Activated T-cell treated with anti-CD3 and anti-CD28 coated beads for 24 hours (primary cell): ENCODE measurements at places on chromosomes 1 and 21.

DNA sequence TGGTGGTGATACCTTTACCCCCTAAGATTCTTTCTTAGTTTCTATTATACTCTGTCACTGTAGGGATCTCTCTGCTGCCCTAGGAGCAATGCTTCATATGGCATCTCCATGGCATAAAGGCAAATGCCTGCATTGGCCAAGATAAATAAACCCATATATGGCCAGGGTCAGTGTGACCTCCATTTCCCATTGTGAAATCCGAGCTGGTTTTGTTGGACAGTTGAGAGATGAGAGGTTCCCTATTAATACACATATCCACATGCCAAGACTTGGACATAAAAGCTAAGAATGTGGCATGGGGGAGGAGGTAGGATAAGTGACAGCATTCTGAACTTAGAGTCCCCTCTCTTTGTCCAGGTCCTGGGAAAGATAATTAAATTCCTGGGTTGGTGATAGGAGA, 1.4 kb downstream of the TPM3 start:
- no peak for DNase-seq

- DNase-seq = no peak
Measured at GRCh38 chr1:94783342-94784189, 36.6 kb upstream of the SLC44A3 start.

DNA sequence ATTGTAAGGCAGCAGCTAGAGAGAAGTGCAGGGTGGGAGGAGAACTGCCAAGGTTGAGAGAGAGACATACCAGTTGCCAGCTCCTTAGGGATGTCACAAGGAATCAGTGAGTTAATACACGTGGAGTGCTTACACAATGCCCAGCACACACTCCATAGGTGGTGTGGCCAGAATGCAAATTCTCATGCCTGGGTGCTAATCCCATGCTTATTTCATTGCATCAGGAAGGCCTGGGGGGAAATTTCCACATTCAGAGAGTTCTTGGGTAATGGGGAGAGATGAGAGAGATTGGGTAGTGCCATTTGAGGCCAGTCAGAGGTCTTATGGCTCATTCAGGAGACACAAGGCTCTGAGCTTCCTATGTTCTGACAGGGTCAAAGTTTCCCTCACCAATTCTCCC, 38.7 kb downstream of the GJA5 start:
- no peak for DNase-seq

DNA sequence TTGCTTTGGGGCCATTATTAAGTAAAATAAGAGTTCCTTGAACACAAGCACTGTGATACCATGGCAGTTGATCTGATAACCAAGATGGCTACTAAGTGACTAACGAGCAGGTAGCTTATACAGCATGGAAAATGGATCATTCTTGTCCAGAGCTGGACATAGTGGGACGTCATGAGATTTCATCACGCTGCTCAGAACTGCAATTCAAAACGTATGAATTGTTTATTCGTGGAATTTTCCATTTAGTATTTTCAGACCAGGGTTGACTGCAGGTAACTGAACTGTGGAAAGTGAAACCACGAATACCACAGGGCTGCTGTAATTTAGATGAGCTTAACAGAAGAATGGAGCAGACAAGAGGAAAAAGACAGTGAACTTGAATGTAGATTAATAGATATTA, 38.9 kb downstream of the CCDC18 start:
- DNase-seq = peak; percentile 2

DNA sequence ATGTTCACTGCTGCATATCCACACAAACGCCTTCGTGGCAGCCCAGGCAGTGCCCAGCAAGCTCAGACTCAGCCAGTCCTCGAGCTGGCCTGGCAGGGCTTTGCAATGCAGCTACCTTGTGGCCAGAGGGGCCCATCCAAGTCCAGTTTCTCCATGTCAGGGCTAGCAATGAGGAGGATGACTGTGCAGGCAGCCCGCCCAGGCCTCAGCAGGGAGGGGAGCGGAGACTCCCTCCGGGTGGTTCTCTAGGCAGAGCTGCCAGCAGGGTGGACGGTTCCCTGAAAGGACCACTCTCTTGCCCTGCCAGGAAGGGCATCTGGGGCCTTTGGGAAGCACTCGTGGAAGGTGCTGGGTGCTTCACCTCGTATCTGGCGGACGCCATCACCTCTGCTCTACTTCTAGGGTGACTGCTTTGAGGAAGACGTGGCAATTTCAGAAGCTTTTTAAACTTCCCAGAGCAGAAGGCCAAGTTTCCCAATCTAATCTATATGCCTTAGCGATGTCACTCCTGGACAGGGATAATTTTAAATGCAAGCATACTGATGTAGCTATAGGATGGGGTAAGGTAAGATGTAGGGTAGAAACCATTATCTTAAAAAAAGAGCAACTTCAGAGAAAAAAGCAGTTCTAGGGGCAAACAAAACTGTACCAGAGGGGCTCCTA, 56.2 kb downstream of the RUNX1 start:
- no peak for DNase-seq

DNA sequence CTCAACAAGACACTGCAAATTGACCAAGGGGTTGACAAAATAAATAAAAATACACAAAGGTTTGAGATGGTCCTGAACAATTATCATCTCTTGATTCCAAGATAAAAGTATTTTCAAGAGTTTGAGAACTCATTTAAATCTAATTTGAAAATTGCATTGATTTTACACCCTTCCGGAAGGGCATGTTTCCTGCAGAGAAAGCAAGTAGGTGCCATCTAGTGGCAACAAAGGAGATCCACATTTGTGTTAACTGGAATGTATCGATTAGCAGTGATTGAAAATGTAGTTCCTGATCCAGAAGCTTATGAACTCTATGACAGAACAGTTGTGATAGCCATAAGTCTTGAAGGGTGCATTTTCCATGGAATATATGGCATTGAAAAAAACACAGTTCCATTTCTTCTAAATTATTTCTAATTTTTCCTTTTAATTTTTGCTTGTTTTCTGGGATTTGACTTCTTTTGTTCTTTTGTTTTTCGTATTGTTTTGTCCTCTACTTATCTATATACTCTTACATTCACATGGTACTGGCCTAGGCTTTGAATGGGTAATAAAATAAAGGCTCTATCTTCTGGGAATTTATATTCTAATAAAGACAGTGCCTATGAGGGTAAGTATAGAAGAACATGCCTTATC, 143.7 kb downstream of the DNM3 start:
- DNase-seq = no peak

DNA sequence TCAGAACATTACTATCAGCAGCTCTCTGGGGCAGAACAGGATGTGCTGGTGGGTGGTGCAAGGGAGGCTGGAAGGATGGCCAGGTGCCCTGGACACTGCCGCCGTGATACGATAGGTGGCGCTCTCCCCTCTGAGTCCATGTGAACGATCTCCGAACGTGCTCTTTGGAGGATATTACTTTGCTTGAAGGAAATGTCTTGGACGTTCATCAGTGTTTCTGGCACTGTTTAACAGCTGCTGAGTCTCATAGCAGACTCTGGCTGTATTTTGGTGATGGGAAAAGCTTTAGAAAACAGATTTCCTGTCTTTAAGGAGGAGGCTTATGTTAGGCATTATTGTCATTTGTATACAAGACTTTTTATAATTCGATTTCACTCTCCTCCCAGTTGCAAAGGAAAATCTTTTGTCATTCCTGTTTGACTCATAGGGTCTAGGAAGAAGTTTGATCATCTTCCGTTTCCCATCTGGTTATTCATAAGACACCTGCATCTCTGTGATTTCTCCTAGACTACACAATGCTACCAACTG, 386.2 kb upstream of the ADGRL2 start:
- no peak for DNase-seq

DNA sequence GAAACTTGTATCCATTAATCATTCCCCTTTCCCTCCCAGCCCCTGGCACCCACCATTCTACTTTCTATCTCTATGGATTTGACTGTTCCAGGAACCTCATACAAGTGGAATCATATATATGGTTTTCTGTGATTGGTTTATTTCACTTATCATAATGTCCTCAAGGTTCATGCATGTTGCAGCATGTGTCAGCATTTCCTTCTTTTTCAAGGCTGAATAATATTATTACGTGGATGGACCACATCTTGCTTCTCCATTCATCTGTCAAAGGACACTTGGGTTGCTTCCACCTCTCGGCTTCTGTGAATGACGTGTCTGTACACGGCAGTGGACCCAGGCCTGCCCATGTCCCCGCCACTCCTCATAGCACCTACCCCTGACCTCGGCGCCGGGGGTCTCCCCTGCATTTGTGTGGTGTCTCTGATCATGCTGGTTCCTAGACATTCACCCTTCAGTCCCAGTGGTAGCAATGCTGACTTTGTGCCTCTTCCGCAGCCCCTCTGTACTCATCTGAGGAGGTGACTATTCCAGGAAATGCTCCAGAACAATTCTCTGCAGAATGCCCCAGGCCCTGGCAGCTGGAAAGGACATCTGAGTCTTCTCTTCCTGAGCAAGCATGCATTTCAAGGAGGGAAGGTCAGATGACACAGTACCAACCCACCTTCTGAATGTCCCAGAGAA, 136.9 kb downstream of the PSMG1 start:
- no peak for DNase-seq

GRCh38 chr1:201480231-201481003, 11.4 kb upstream of the PHLDA3 start:
- DNase-seq = peak; percentile 55

GRCh38 chr1:218351391-218352074, 6.4 kb downstream of the TGFB2 start:
- peak; percentile 15 for DNase-seq

GRCh38 chr1:168088511-168089325, 48.0 kb downstream of the GPR161 start:
- DNase-seq = no peak

DNA sequence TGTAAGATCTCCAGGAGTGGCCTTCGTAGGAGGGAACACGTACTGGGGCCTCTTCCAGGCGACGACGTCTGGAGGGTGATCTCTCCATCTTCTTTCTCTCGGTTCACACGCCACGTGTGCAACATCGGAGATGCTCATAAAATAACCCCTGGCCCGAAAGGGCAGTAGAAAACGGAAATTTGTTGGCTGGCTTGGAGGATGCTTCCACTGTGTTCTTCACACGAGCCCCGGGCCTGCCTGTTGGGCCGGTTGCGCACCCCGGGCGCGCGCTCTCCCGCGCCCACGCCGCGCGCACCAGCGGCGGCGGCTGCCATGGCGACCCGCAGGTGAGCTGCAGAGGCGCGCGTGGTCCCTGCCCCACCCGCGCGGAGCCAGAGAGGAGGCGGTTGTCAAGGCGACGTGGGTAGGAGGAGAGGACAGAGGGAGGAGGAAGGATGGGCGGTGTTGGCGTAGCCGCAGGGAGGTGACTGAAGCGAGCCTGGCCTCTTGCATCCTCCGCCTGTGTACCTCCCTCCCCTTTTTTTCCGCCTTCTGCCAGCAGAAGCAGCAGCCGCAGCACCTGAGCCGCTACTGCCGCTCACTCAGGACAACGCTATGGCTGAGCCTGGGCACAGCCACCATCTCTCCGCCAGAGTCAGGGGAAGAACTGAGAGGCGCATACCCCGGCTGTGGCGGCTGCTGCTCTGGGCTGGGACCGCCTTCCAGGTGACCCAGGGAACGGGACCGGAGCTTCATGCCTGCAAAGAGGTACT, at the start of gene ELAPOR1:
Gene ELAPOR1, plus strand, starts transcription at position 526 of the 752 bp plus-strand sequence. Its CDS starts 69 bp downstream, at position 595.
- peak; percentile 67 for DNase-seq

DNA sequence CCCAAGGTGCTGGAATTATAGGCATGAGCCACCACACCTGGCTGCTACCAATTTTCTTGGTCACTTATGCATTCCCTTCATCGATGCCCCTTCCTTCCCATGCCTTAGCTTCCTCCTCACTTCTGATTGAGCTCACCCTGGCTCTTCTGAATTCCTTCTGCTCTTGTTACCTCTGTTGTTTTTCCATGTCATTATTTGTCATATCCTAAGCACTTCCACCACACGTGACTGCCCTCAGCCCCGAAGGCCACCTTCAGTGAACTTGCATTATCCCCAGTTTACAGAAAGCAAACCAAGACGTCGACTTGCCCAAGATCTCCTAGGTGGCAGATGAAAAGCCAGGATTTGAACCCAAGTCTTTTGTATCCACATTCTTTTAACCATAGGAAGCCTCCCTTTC, 30.7 kb downstream of the CA6 start:
- no peak for DNase-seq

GRCh38 chr1:228842094-228842775, 107.0 kb downstream of the RHOU start:
- DNase-seq = no peak

- DNase-seq = no peak
Measured at GRCh38 chr1:58869638-58870297, 85.9 kb upstream of the JUN start.

DNA sequence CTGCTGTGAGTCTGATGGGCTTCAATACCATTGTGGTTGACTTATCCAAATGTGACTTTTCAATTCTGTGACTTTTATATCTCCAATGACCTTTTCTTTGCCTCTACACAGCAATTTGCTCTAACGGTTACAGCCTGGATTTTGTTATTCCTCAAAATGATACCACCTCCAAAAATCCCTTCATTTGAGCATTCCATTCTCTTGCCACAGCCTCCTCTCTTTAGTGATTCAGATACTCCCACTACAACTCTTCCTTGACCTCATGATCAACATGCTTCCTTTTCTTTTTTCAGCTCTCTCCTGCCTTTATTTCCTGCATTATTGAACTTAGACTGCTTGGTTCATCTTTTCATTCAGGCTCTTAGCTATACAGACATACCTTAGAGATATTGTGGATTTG, 16.6 kb upstream of the IL19 start:
- no peak for DNase-seq

- DNase-seq = no peak
Measured at GRCh38 chr1:184226100-184226487, 160.7 kb upstream of the C1orf21 start.

DNA sequence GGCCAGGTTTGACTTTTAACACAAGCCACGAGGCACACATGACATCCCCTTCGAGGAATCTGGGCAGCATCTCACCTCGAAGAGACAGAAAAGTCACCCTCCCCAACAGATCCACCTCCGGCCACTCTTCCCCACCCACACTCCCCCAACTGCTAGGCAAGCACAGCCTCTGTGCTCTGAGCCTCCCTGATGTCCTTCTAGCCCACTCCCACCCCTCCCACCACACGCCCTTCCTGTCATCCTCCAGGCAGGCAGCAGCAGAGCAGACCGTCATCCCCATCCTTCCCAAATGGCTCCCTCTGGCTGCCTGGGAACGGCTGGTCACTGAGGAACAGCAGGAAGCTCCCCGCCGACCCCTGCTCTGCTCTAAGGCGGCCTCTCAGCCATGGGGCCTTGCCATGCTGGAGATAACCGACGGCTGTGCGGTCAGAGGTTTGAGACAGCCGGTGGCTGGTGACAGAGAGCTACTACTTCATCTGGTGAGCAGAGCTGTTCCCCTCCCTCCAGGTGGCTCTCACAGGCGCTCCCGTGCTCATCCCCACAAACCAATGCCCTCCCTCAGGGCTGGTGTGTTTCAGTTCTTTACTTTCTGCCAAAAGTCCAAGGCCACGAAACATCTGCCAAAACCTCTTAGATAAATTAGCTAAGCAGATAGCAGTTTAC, 25.6 kb downstream of the NPHP4 start:
- DNase-seq = no peak

- DNase-seq = no peak
Measured at GRCh38 chr1:184972315-184973055, 1.8 kb downstream of the NIBAN1 start.

DNA sequence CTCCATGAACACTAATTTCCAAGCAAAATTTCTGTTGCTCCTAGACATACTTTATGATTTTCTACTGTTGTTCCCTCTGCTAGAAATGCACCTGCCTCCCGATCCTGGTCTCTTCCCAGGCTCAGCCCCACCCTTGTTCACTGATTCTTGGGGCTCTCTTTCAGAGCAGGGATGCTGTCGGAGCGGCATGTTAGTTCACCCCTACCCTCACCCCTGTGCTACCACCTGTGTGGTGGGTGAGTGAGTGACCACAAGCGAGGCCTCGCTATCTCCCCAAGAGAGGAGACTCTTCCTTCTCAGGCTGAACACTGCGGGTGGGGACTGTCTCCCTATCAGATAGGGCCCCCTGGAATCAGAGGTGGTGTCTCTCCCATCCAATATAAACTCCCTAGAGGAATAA, 4.9 kb upstream of the S100A8 start:
- DNase-seq = no peak
